Ascending aorta (tissue), 2 donors: ENCODE measurements at places on chromosomes 4 and X. TPM values are rescaled to one million over a fixed set of nuclear protein-coding genes. Genes with fewer than 3 reads are reported as not detected.
A peak's percentile ranks its signal among the peaks of the same experiment; 100 is the strongest.

COX7B2 gene
- total RNA-seq, result not detected

CLNK gene
- not detected for total RNA-seq

DNA sequence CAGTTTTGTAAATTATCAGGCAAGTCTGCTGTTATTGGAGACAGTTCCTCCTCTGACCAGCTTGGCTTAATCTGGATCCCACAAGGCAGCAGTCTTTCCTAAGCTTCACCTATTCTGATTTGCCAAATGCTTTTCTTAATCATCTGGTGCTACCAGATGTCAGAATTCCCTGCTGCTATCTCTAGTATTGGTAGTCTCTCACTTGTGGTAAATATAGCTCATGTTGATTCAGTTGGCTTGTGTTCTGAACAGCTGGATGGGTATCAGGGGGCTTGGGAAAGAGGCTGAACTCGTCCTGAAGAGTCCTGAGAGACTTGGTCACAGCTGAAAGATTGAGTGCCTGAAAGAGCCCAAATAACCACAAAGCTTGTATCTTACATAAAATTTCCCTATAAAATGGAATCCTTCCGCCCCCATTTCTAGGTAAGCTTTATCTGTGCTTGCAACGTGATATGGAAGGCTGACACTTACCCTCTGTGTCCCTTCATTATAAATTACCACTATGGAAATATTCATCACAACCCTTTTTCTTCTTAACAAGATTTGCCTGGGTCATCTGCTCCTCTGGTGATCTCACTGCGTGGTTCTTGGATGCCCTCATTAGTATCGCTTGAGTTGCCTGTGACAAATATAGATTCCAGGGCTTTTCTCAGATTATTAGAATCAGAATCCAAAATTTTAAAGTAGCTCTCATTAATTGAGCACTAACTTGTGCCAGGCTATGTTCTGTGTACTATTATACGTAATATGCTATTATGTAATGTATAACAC lies 104.1 kb upstream of the GPRIN3 start:
- H3K4me3 ChIP-seq, result no peak overlapping the region
- H3K27ac ChIP-seq, result no peak overlapping the region
- no peaks in the 10 kb centered on the region for H3K27me3 ChIP-seq
- no peak for DNase-seq

- no peak for DNase-seq
- H3K27me3 ChIP-seq, result no peaks in the 10 kb centered on the region
- no peak overlapping the region for H3K4me3 ChIP-seq
- H3K27ac ChIP-seq, result no peak overlapping the region
These were observed 24.9 kb upstream of the RPL39 start for GRCh38 chrX:119816300-119816699.

CXCL13 gene
- total RNA-seq, result not detected

GRCh38 chr4:39369301-39369700 lies 3.1 kb upstream of the RFC1 start:
- DNase-seq, result no peak
- no peak overlapping the region for H3K4me3 ChIP-seq
- no peak overlapping the region for H3K27ac ChIP-seq
- peaks cover 9% of the 10 kb centered on the region for H3K4me1 ChIP-seq

- H3K36me3 ChIP-seq, result no peaks in the 10 kb centered on the region
- peak within 1 kb of the TSS; percentile 79 for H3K4me3 ChIP-seq
- peak within 1 kb of the TSS; percentile 46 for H3K27ac ChIP-seq
- H3K27me3 ChIP-seq, result no peaks in the 10 kb centered on the region
- peak; percentile 67 for DNase-seq
These were observed at the start of gene ARHGAP6 for GRCh38 chrX:11665168-11666111. TSS of gene ARHGAP6 (minus strand) at chrX:11665920. CDS start at chrX:11664828, 1,092 bp downstream.

- no peaks in the 10 kb centered on the region for H3K27me3 ChIP-seq
- DNase-seq, result no peak
- H3K4me3 ChIP-seq, result no peak overlapping the region
These were observed 2.8 kb downstream of the SOD3 start for GRCh38 chr4:24798036-24798610.

VCX gene
- not detected for total RNA-seq

GRCh38 chr4:15042529-15043167 lies 40.4 kb downstream of the CPEB2 start:
- no peak for DNase-seq
- H3K4me3 ChIP-seq, result no peak overlapping the region
- peaks cover 3% of the 10 kb centered on the region for H3K4me1 ChIP-seq
- H3K27ac ChIP-seq, result peak overlapping the region; percentile 73
- no peaks in the 10 kb centered on the region for H3K27me3 ChIP-seq

PAPSS1 gene
- 17.9 TPM for total RNA-seq

DNA sequence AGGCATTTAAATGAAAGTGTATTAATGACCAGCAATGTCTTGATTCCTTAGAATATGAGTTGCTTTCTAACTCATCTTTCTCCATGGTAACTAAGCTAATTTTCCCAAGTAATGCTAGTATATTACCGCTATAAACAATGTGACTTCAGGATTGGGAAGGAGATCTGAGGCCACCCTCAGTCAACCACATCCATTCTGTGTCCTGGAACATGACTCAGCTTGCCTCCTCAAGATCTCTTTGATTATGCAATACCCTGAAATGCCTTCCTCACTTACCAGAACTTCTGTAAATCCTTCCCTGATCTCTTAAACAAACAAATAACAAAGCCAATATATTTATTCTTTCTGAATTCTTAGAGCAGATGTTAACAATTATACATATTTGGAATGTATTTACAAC lies 1495.5 kb downstream of the PCDH18 start:
- no peak overlapping the region for H3K4me3 ChIP-seq
- DNase-seq, result no peak
- H3K27ac ChIP-seq, result no peak overlapping the region
- no peaks in the 10 kb centered on the region for H3K4me1 ChIP-seq
- no peaks in the 10 kb centered on the region for H3K36me3 ChIP-seq

DNA sequence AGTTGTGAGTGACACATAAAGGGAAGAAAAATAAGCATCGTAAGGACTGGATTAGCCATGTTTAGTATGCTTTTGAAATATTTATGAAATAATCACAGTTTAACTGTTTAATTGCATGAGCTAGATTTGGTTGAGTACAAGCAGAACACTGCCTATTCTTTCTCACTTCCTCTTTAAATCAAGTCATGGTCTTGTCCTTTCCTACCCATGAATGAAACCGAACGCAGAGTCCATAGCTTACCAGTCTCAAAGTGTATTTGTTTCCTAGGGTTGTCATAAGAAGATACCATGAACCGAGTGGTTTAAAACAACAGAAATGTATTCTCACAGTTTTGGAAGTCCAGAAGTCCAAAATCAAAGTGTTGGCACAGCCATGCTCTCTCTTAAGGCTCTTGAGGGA lies 684.0 kb upstream of the MAGEB2 start:
- DNase-seq, result no peak
- no peaks in the 10 kb centered on the region for H3K36me3 ChIP-seq
- no peak overlapping the region for H3K27ac ChIP-seq
- no peaks in the 10 kb centered on the region for H3K27me3 ChIP-seq
- H3K4me3 ChIP-seq, result no peak overlapping the region
- H3K4me1 ChIP-seq, result no peaks in the 10 kb centered on the region

GRCh38 chr4:18695733-18696527 lies 674.4 kb upstream of the LCORL start:
- no peak overlapping the region for H3K4me3 ChIP-seq
- H3K27me3 ChIP-seq, result no peaks in the 10 kb centered on the region
- H3K4me1 ChIP-seq, result no peaks in the 10 kb centered on the region

DNA sequence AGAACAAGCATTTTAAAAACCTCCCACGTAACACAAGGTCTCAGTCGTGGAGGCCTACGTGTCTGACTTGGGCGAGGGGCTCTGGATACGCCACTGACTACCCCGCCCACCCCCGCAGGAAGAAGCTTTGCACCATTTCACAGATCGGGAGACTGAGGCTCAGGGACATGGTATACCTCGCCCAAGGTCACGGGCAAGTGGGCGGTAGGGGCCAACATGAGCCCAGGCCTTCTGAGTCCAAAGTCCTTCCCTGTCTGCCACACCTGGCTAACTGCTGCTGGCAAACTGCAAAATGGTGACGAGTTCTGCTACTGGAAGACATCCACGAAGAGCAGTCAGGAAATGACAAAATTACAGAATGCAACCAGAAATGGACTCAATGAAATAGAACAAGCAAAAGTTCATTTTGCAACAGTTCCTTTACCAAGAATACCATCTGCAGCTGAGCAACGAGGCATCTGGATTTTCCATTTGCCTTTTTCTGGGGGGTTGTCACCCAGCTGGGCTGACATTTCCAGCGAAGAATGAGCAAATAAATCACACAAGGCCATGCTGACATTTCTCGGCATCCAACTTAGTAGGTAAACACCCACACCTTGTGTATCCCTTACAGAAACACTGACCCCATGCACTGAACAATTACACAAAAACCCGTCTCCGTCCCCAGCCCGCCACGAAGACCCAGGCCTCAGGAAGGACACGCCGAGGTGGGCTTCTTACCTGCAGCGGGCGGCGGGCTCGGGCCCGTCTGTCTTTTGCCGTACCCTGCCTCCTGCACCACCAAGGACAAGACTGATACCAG lies 70.2 kb upstream of the AFAP1 start:
- no peak for DNase-seq
- H3K27me3 ChIP-seq, result no peaks in the 10 kb centered on the region
- no peak overlapping the region for H3K4me3 ChIP-seq
- peaks cover 4% of the 10 kb centered on the region for H3K36me3 ChIP-seq

SCML2 gene
- 0.64 TPM for total RNA-seq

NLRP2B gene
- not detected for total RNA-seq

- H3K4me1 ChIP-seq, result no peaks in the 10 kb centered on the region
- no peaks in the 10 kb centered on the region for H3K36me3 ChIP-seq
- no peaks in the 10 kb centered on the region for H3K27me3 ChIP-seq
- no peak overlapping the region for H3K27ac ChIP-seq
- DNase-seq, result no peak
These were observed 510.4 kb downstream of the MID1IP1 start for GRCh38 chrX:39311646-39312045.

SCARB2 gene
- total RNA-seq, result 94.1 TPM

DNA sequence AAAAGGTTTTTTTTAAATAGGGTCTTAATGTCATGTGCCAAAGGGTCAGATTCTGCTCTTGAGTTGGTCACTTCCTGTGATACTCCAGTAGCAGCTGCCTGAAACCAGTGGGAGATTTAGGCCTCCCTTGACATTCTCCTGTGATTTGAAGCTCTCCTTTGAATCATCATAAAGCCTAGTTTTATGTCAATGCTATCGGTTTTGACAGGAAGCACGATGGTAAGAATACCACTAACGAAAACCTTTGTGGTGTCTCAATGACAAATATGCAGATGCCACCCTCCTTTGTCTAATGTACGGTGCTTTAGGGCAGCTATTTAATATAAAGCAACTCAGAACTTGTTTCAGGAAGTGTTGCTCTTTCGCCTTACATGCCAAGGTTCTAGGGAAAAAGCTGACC lies 44.2 kb downstream of the CCNI start:
- no peaks in the 10 kb centered on the region for H3K4me1 ChIP-seq
- no peaks in the 10 kb centered on the region for H3K27me3 ChIP-seq
- H3K36me3 ChIP-seq, result peaks cover 71% of the 10 kb centered on the region
- no peak overlapping the region for H3K27ac ChIP-seq
- no peak for DNase-seq
- H3K4me3 ChIP-seq, result no peak overlapping the region

GRCh38 chrX:115564243-115564642 lies 3.3 kb downstream of the PLS3 start:
- no peak for DNase-seq
- peak overlapping the region; percentile 28 for H3K27ac ChIP-seq
- no peaks in the 10 kb centered on the region for H3K4me1 ChIP-seq
- H3K36me3 ChIP-seq, result no peaks in the 10 kb centered on the region
- peak overlapping the region; percentile 74 for H3K4me3 ChIP-seq

GRCh38 chrX:23292988-23293651 lies 41.5 kb upstream of the PTCHD1 start:
- H3K36me3 ChIP-seq, result no peaks in the 10 kb centered on the region
- no peak overlapping the region for H3K27ac ChIP-seq
- H3K4me1 ChIP-seq, result no peaks in the 10 kb centered on the region
- DNase-seq, result no peak
- no peak overlapping the region for H3K4me3 ChIP-seq

GRCh38 chrX:18649498-18649951 lies 22.4 kb downstream of the RS1 start:
- H3K27ac ChIP-seq, result no peak overlapping the region
- DNase-seq, result no peak
- H3K27me3 ChIP-seq, result no peaks in the 10 kb centered on the region
- no peaks in the 10 kb centered on the region for H3K4me1 ChIP-seq

PNMA5 gene
- not detected for total RNA-seq

DNA sequence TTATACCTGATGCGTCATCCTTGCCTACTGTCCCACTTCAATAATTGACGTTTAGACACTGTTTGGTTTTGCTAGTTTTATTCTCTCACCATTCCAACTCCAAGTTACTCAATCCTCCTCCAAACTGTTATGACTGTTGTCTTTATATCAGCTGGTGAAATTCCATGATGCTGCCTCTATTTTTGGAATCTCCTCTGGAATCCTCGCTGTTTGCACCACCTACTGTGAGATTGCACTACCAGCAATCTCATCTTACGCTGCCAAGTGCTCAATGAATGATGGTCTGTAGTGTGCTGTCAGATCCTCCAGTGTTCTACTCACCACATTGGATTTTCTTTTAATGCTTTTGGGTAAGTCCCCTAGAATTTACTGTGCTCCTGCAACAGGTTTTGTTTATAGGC lies 13.2 kb upstream of the PCDH18 start:
- H3K27ac ChIP-seq, result no peak overlapping the region
- DNase-seq, result no peak
- no peaks in the 10 kb centered on the region for H3K27me3 ChIP-seq

DNA sequence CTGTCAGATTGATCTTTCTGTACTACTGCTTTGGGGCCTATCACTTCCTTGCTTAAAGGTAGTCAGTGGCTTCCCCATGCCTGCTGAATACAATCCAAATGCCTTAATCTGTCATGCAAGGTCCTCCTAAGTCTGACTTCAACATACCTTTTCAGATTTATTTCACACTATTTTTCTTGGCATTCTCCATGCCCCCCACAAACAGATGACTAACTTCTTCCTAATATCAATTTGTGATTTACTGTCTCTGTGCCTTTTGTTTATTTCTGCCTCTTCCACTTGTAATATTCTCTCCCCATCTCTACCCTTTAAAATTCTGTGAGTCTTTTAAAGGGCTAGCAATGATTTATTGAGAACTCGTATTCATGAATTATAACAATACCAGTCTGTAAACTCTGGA lies 41.8 kb downstream of the OCRL start:
- no peaks in the 10 kb centered on the region for H3K27me3 ChIP-seq
- no peak overlapping the region for H3K27ac ChIP-seq
- no peaks in the 10 kb centered on the region for H3K4me1 ChIP-seq
- DNase-seq, result no peak
- H3K4me3 ChIP-seq, result no peak overlapping the region

DNA sequence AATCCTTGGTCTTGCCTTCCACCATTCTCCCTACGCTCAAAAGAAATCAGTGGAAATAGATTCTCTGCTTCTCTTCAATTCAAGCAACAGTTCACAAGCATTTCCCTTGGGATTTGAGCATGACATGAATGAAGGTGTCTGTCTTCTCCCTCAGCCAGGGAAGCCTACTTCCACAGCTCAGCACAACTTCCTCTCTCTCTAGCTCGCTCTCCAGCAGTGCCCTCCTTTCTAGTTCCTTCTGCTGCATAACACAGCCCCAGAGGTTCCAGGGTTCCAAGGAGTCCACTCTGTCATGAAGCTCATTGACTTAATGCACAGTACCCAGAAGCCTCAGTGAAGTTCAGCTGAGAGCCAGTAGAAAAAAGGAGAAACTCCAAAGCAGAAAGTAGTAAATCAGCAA lies 81.3 kb downstream of the PLS3 start:
- DNase-seq, result no peak
- no peak overlapping the region for H3K4me3 ChIP-seq
- H3K4me1 ChIP-seq, result peaks cover 6% of the 10 kb centered on the region
- peaks cover 14% of the 10 kb centered on the region for H3K36me3 ChIP-seq
- no peaks in the 10 kb centered on the region for H3K27me3 ChIP-seq

GRCh38 chr4:133997436-133997835 lies 204.2 kb downstream of the PABPC4L start:
- DNase-seq, result no peak
- no peak overlapping the region for H3K27ac ChIP-seq
- no peaks in the 10 kb centered on the region for H3K4me1 ChIP-seq
- H3K36me3 ChIP-seq, result no peaks in the 10 kb centered on the region

UPF3B gene
- not detected for total RNA-seq
